ENCODE measurements at places on chromosomes 11 and 22. TPM values are rescaled to one million over a fixed set of nuclear protein-coding genes. Genes with fewer than 3 reads are reported as not detected.

DNA sequence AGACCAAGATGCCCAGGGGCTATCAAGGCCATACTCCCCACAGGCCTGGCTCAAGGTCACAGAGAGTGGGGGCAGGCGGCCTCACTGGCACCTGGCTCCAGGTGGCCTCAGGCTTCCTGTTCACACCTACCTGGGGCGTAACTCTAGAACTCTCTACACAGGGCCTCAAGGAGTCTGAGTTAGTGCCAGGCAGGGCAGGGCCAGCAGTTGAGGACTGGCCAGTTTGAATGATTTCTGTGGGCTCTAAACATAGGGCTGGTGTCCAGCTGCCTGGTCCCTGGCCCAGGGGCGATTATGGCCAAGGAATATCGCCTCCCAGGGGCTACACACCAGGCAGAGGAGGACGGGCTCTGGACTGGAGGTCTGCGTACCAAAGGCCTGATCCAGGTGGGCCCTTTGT, 79.2 kb downstream of the WNT7B start:
- H3K4me1 ChIP-seq: peaks cover 7% of the 10 kb centered on the region
- H3K4me3 ChIP-seq: no peak overlapping the region
- H3K27ac ChIP-seq: no peak overlapping the region
- peaks cover 11% of the 10 kb centered on the region for H3K27me3 ChIP-seq
- no peaks in the 10 kb centered on the region for H3K36me3 ChIP-seq

GRCh38 chr22:24005201-24005600, at the start of gene GSTT4:
TSS of gene GSTT4 (minus strand) at chr22:24005453. CDS start at chr22:24005356, 97 bp downstream.
- peaks cover 6% of the 10 kb centered on the region for H3K4me1 ChIP-seq
- no peaks in the 10 kb centered on the region for H3K27me3 ChIP-seq
- H3K4me3 ChIP-seq: no peak within 1 kb of the TSS
- H3K36me3 ChIP-seq: no peaks in the 10 kb centered on the region

DNA sequence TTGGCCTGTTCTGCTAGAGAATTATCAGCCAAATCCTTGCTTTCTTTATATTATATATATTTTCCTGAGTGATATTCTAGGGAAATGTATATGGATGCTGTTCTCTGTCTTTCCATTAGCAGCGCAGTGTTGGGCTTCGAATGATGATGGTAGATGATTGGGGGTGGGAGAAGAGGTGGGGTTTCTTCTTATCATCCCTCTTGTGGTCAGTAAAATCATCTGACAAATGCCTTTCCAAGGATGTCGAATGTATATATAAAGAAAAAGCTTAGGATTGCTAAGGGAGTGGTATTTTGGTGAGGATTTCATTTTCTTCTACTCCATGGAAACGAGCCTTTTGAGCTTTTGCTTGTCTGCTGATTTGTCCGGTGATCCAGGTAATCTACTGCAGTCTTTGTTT, 48.9 kb downstream of the ARHGEF12 start:
- peaks cover 18% of the 10 kb centered on the region for H3K4me1 ChIP-seq
- H3K27me3 ChIP-seq: no peaks in the 10 kb centered on the region
- H3K27ac ChIP-seq: no peak overlapping the region
- peak; percentile 13 for DNase-seq

GRCh38 chr11:130947481-130947880, 31.2 kb upstream of the SNX19 start:
- no peaks in the 10 kb centered on the region for H3K27me3 ChIP-seq
- no peak overlapping the region for H3K4me3 ChIP-seq
- no peaks in the 10 kb centered on the region for H3K4me1 ChIP-seq
- no peak for DNase-seq
- H3K27ac ChIP-seq: no peak overlapping the region
- no peaks in the 10 kb centered on the region for H3K36me3 ChIP-seq

GRCh38 chr11:3218483-3219280, at the start of gene MRGPRG:
TSS of gene MRGPRG (minus strand) at chr11:3218813. CDS start at chr11:3218813, 0 bp downstream.
- DNase-seq: no peak
- no peaks in the 10 kb centered on the region for H3K4me1 ChIP-seq
- H3K27me3 ChIP-seq: peaks cover 4% of the 10 kb centered on the region
- no peaks in the 10 kb centered on the region for H3K36me3 ChIP-seq
- no peak within 1 kb of the TSS for H3K4me3 ChIP-seq

- no peaks in the 10 kb centered on the region for H3K36me3 ChIP-seq
- DNase-seq: peak; percentile 22
- no peak overlapping the region for H3K4me3 ChIP-seq
- H3K27ac ChIP-seq: no peak overlapping the region
Measured at GRCh38 chr11:123404676-123405075, 25.4 kb upstream of the GRAMD1B start.

DNA sequence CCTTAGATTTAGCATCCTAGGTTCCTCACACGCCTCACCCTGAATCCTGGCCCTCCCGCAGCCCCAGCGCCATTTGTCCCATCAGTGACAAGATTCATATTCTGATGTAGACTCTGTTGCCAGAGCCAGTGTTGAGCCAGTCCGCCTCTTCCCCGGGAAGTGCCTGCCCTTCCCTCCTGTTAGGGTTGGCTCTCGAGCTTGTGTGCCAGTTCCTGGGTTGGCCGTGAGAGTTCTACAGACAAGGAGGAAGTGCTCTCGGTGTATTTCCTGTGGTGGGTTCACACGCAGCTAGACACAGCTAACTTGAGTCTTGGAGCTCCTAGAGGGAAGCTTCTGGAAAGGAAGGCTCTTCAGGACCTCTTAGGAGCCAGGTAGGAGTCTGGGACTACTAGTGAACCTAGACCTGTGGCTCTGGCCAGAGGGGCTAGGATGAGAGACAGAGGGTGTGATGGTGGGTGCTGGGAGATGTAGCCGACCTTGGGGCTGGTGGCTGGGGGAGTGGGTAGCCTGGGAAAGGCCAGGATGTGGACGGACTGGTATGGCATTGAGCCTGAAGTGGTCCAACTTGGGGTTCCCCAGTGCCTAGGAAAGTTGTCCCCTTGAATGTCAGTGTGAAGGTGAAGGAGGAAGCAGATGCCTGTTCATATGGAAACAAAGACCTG, at the start of gene IL18BP:
Gene IL18BP, plus strand, starts transcription at position 261 of the 662 bp plus-strand sequence. CDS start 1,076 bp downstream, outside the sequence.
- H3K4me3 ChIP-seq: no peak within 1 kb of the TSS
- no peak within 1 kb of the TSS for H3K27ac ChIP-seq
- H3K36me3 ChIP-seq: no peaks in the 10 kb centered on the region
- no peaks in the 10 kb centered on the region for H3K4me1 ChIP-seq
- DNase-seq: no peak

Gene RAD9A
- total RNA-seq: 37.5 TPM

DNA sequence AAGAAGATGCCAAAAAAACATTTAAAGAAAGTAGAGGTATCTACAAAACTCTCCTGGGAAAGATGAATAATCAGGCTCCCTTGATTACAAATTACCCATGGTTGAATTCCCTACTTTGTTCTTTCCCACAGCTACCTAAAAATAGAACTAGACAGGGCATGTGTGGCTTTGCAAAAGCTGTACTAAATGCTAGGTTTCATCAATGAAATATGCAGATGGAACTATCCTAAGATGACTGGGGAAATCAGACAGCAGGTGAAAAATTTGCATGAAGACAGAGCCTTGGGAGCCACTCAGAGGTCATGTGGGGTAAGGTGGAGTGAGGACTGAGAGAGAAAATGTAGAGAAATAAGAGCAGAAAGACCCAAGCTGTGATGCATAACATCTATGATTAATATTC, 14.7 kb downstream of the LAYN start:
- H3K4me1 ChIP-seq: no peaks in the 10 kb centered on the region
- no peak overlapping the region for H3K27ac ChIP-seq
- DNase-seq: no peak
- no peaks in the 10 kb centered on the region for H3K36me3 ChIP-seq
- no peaks in the 10 kb centered on the region for H3K27me3 ChIP-seq

Gene OR51A4
- not detected for total RNA-seq

Gene PGA5
- total RNA-seq: not detected

- H3K27me3 ChIP-seq: peaks cover 28% of the 10 kb centered on the region
- no peaks in the 10 kb centered on the region for H3K36me3 ChIP-seq
- no peak overlapping the region for H3K27ac ChIP-seq
- no peak overlapping the region for H3K4me3 ChIP-seq
- peaks cover 22% of the 10 kb centered on the region for H3K4me1 ChIP-seq
Measured at GRCh38 chr11:67411785-67412152, 3.7 kb upstream of the CARNS1 start.

DNA sequence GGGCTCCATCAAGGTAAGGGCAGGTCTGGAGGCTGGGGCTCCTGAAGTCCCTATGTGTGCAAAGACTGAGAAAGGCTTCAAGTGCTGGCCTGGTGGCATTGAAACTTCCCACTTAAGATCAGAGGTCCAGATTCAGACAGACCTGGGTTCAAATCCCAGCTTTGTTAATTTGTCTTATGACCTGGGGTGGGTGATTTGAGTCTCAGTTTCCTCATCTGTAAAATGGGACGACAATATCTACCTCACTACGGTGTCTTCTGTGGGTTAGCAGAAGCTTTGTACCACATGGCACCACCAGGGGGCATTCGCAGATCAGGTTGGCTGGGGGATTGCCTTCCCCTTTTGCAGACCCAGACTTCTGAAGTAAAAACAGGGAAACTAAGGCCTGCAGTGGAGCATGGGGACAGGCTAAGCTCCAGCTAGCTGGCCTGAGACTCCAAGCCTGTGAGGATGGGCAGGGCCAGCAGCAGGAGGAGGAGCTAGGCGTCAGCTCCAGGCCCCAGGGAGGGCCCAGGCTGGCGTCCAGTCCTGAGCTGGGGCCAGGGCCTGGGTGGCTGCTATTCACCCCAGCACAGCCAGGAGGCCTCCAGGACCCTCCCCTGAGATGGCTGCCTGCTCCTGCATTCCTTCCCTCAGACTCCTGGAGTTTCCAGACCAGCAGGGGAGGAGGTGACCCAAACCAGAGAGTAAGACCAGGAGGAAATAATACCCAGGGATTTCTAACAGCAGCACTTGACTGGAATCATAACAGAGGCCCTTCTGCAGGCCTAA, 1.5 kb downstream of the CASTOR1 start:
- peak overlapping the region; percentile 81 for H3K4me3 ChIP-seq
- no peak overlapping the region for H3K27ac ChIP-seq
- H3K36me3 ChIP-seq: no peaks in the 10 kb centered on the region

Gene IFITM10
- total RNA-seq: not detected

Gene OR5B21
- total RNA-seq: not detected

Gene MYOD1
- total RNA-seq: not detected

DNA sequence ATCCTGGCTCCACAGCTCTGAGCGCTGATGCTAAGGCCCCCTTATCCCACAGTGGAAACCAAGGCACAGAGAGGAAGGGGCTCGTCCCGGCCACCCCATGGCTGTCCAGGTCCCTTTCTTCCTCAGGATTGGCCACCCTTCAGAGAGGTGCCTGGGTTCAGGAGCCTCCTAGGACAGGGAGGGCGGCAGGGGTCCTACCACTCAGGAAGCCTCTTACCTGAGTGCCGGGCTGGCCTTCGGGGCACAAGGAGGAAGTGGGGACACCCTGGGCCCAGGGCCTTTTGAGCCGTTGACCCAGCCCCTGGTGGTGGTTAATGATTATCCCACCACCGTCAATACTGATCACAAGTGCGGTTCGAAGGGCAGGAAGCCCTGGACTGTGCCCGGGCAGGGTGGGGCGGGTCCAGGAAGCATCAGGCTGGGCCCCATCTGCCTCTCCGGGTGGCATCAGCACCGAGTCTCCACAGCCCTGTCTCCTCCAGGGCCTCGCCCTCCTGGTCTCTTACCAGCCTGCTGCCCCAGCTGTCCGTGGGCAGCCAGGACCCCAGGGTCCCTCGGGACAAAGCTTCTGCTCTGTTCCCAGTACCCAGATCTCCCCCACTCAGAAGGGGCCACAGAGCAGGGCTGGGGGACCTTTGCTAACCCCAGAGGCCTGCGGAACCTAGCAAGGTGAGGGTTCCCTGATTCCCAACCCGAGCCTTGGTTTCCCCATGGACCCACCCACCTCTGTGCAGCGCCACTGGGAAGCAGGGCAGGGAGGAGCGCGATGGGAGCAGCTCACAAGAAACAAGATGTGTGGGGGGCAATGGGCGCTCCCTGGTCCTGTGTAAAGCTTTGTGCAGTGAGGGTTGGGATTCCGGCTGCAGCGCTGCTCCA, 15.0 kb upstream of the EHD1 start:
- no peaks in the 10 kb centered on the region for H3K27me3 ChIP-seq
- H3K27ac ChIP-seq: no peak overlapping the region
- no peak for DNase-seq
- peaks cover 7% of the 10 kb centered on the region for H3K4me1 ChIP-seq

GRCh38 chr11:6747097-6747668, 24.6 kb downstream of the OR2AG2 start:
- H3K36me3 ChIP-seq: no peaks in the 10 kb centered on the region
- DNase-seq: no peak
- no peak overlapping the region for H3K4me3 ChIP-seq
- H3K27ac ChIP-seq: no peak overlapping the region
- H3K4me1 ChIP-seq: no peaks in the 10 kb centered on the region

DNA sequence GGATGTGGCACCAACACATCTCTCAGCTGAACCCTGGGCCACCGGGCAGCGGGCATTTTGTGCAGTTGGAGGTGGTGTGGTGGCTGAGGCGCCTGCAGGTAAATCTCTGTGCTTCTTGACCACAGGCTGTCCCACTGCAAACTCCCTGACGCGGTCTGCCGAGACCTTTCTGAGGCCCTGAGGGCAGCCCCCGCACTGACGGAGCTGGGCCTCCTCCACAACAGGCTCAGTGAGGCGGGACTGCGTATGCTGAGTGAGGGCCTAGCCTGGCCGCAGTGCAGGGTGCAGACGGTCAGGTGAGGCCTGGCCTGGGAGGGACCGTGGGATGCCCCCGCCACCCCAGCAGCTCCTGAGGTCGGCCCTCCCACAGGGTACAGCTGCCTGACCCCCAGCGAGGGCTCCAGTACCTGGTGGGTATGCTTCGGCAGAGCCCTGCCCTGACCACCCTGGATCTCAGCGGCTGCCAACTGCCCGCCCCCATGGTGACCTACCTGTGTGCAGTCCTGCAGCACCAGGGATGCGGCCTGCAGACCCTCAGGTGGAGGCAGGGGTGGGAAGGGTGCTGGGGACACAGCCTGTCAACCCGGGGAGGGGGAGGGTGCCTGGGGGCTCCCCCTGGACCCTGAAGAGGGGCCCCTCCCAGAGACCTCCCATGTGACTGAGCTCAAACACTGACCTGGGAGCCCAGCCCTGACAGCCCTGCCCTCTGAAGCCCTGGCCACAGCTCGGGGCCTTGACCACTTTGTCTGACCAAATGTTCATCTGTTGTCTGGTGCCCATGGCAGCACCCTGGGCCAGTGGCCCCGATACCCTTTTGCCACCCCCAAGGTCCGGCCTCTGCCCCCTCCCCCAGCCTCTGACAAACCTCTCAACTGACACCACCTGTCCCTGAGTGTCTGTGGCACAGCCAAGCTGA, 4.6 kb upstream of the PGGHG start:
- H3K4me1 ChIP-seq: peaks cover 11% of the 10 kb centered on the region
- H3K36me3 ChIP-seq: no peaks in the 10 kb centered on the region
- no peak for DNase-seq
- H3K4me3 ChIP-seq: no peak overlapping the region

Gene OR9I1
- total RNA-seq: not detected

Gene SEPTIN3
- 20.5 TPM for total RNA-seq

Gene PHOX2A
- not detected for total RNA-seq

Gene NXPE1
- total RNA-seq: not detected

Gene CASP12
- total RNA-seq: not detected

DNA sequence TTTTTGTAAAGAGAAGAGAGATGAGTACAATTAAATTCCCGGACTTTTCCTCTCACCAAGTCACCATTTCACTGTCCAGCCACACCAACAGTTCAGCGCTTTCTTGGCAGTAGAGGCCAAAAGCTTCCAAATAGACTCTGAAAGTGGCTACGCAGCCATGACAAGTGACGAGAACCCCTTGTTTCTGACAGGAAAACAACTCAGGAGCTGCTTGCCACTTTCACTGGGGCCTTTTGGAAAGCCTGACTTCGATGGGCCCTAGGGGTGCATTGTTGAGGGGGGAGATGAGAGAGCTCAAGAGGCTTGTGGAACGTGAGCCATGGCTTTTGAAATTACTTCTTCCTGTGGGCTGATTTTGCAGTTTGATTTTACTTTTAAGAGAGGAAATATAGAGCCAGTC, 422.1 kb upstream of the FAT3 start:
- no peak for DNase-seq
- no peak overlapping the region for H3K27ac ChIP-seq
- H3K4me1 ChIP-seq: peaks cover 23% of the 10 kb centered on the region
- H3K36me3 ChIP-seq: no peaks in the 10 kb centered on the region
- no peaks in the 10 kb centered on the region for H3K27me3 ChIP-seq

Gene GGTLC2
- not detected for total RNA-seq

All from neural progenitor cell (in vitro differentiated cells).